ENCODE measurements at places on chromosomes 7 and 10. TPM values are rescaled to one million over a fixed set of nuclear protein-coding genes. Genes with fewer than 3 reads are reported as not detected.

FAS gene
- total RNA-seq = 19.9 TPM

DENND2A gene
- 67.3 TPM for total RNA-seq

GAD2 gene
- total RNA-seq = not detected

PIP gene
- total RNA-seq = not detected

LEP gene
- not detected for total RNA-seq

SGCE gene
- 96.6 TPM for total RNA-seq

NPC1L1 gene
- 0.57 TPM for total RNA-seq
